ENCODE measurements at places on chromosomes 1 and 21. TPM values are rescaled to one million over a fixed set of nuclear protein-coding genes. Genes with fewer than 3 reads are reported as not detected.

GRCh38 chr1:86705665-86705985 lies 1.2 kb downstream of the SH3GLB1 start:
- DNase-seq = no peak
- H3K4me3 ChIP-seq = peak overlapping the region; percentile 92
- no peaks in the 10 kb centered on the region for H3K27me3 ChIP-seq
- H3K36me3 ChIP-seq = peaks cover 2% of the 10 kb centered on the region

FAAH gene
- 1.2 TPM for total RNA-seq

DNA sequence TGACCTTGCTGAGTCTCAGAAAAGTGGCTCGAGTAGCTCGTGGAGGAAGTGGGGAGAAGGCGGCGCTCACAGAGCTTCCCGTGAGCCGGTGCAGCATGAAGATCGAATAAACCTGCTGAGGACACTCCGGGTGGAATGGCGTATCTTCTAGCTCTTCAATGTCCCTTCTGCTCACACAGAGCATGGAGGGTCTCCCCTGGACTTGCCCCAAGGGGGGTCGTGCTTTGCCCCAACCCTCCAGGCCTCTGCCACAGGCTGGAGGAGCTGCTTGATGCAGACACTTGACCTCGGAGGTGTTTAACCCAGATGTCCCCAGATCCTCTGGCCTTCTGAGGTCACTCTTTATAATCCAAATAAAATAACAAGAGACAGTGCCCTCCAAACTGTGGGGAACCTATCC lies 2.2 kb upstream of the KRTAP10-12 start:
- no peaks in the 10 kb centered on the region for H3K4me1 ChIP-seq
- H3K27ac ChIP-seq = no peak overlapping the region
- no peak for DNase-seq

PERM1 gene
- 0.20 TPM for total RNA-seq

GLIS1 gene
- total RNA-seq = not detected

DNA sequence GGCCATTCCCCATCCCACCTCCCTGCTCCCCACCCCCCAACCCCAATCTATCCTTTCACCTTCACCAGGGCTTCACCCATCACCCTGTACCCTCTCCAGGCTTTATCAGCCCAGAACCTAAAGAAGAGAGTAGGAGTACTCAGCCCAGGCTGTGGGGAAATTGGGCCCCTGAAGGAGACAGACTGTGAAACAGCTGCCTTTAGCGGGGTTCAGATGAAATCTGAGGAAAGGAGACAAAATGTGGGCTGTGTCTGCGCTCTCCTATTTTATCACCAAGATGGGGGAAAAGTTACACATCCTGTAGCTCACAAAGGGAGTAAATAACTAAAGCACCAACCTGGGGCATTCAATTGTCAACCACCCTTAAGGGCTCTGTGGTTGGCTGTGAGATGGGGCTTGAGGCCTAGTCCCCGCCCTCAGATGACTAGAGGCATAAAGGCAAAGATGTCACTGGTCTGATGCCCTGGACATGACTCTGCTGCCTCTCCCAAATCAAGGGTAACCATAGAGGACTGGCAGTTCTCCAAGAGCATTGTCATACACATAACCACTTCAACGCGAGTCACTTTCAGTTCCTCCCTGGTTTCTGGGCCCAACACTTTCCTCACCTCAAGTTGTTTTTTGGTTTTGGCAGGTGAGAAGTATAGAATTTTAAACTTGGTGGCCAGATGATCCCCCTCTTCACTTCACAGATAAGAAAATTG lies 30.0 kb downstream of the SLC27A3 start:
- no peak overlapping the region for H3K27ac ChIP-seq
- peaks cover 8% of the 10 kb centered on the region for H3K4me1 ChIP-seq
- peaks cover 27% of the 10 kb centered on the region for H3K36me3 ChIP-seq
- H3K27me3 ChIP-seq = no peaks in the 10 kb centered on the region
- no peak overlapping the region for H3K4me3 ChIP-seq

WDR4 gene
- 20.8 TPM for total RNA-seq

MSH4 gene
- 0.34 TPM for total RNA-seq

- no peaks in the 10 kb centered on the region for H3K36me3 ChIP-seq
- DNase-seq = no peak
- no peak overlapping the region for H3K27ac ChIP-seq
- no peaks in the 10 kb centered on the region for H3K27me3 ChIP-seq
- no peak overlapping the region for H3K4me3 ChIP-seq
Observed at GRCh38 chr21:9767592-9768375, 753.6 kb upstream of the TPTE start.

RUNX3 gene
- 2.5 TPM for total RNA-seq

GRCh38 chr21:46059195-46059594 lies 38.7 kb upstream of the COL6A2 start:
- no peak for DNase-seq
- peak overlapping the region; percentile 21 for H3K27ac ChIP-seq
- peaks cover 41% of the 10 kb centered on the region for H3K4me1 ChIP-seq
- H3K4me3 ChIP-seq = no peak overlapping the region
- H3K27me3 ChIP-seq = no peaks in the 10 kb centered on the region
- no peaks in the 10 kb centered on the region for H3K36me3 ChIP-seq

DNA sequence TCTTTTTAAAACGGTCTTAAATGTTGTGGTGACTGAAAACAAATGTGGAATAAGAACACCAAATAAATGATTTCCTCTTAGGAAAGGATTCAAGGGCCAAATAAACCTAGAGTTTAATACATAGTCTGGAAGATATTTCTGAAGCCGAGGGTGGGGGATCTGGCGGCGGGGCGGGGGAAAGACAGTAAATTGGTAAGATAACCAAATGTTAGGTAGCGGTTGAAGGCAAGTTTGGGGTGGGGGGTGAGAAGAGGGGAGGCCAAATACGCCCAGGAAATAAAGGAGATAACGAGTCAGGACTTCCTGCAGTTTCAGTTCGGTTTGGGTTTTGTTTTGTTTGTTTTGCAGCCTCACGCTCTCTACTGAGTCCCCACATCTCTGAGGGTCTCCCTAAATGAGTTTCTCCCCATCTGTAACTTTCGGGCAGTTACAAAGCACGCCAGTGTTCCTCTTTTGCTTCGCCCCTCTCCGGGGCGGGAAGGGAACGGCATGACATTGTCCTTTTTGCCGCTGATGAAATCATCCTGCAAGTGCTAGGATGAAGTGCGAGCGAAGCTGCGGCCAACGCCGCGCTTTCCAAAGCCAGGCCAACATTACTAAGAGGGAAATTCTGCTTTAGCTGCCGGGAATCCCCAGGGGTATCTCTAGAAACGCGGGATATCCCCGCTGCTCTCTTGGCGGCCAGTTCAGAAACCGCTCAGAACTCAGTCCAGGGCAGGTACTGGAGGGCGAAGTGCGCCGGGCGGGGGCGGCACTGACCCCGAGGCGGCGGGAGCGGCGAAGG lies 844 bp downstream of the NIBAN1 start:
- H3K27me3 ChIP-seq = peaks cover 4% of the 10 kb centered on the region
- DNase-seq = peak; percentile 42
- peak overlapping the region; percentile 76 for H3K4me3 ChIP-seq
- no peaks in the 10 kb centered on the region for H3K36me3 ChIP-seq

DNA sequence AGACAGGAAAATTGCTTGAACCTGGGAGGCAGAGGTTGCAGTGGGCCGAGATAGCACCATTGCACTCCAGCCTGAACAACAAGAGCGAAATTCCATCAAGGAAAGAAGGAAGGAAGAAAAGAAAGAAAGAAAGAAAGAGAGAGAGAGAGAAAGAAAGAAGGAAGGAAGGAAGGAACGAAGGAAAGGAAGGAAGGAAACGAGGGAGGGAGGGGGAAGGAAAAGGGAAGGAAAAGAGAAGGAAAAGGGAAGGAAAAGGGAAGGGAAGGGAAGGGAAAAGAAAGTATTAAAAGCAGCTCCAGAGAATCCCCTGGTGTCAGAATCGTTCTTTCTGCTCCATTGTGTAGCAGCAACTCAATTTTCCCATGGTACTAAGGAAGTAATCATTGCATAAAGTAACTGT lies 19.2 kb upstream of the ZSWIM5 start:
- H3K27me3 ChIP-seq = no peaks in the 10 kb centered on the region
- no peaks in the 10 kb centered on the region for H3K36me3 ChIP-seq
- no peak for DNase-seq
- no peaks in the 10 kb centered on the region for H3K4me1 ChIP-seq

- no peak overlapping the region for H3K27ac ChIP-seq
- no peaks in the 10 kb centered on the region for H3K36me3 ChIP-seq
- no peak for DNase-seq
- peaks cover 17% of the 10 kb centered on the region for H3K27me3 ChIP-seq
- peaks cover 20% of the 10 kb centered on the region for H3K4me1 ChIP-seq
Observed at GRCh38 chr1:46516200-46516950, 26.7 kb downstream of the DMBX1 start.

FAM151A gene
- not detected for total RNA-seq

DNA sequence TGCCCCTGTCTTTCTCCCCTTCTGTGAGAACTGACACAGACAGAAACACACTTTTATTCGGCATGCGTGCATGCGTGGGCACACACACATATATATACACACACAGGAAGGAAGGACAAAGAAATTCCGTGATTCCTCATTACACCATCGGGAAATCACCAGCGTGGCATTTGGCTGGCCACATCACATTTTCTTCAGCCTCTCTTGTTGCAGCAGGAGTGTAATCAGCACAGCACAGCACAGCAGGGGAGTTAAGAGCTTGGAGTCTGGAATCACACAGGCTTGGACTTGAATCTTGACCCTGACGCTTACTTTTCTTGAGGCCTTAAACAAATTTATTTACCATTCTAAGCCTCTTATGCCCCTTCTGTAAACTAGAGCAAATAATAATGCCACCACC lies 45.3 kb upstream of the EPHA8 start:
- no peaks in the 10 kb centered on the region for H3K4me1 ChIP-seq
- H3K36me3 ChIP-seq = peaks cover 45% of the 10 kb centered on the region
- H3K27ac ChIP-seq = no peak overlapping the region
- no peak overlapping the region for H3K4me3 ChIP-seq

TPTE gene
- total RNA-seq = not detected

DNA sequence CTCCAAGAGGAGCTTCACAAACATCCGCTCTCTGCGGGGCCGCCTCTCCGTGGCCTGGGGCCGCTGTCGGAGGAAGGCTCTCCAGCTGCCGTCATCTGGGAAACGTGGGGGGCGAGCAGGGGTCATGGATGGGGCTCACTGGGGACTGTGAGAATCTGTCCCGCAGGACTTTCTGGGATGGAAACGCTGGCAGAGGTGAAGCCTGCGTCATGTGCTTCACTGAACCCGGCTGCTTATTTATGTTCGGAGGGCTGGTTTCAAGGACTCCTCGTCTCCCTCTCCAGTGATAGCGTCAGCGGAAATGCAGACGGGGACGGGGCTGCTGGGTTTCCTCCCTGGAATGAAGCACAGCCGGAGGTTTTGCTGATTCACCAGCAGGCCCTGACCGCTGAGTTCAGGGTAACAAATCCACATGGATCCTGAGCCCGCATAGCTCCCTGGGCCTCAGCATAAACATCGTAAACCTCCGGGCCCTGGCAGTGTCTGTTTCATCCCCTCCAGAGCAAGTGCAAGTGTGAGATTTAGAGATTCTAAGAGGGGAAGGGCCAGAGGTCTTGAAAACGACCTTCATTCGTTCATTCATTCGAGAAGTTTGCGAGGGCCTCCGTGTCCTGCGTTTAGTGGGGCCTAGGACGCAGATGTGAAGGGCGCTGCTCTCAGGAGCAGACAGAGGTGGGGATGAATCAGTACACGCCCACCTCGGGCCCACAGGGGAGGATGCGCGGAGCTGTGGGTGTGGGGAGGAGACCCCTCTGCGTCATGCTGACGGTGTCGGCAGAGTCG lies 7.0 kb upstream of the POFUT2 start:
- H3K4me1 ChIP-seq = peaks cover 49% of the 10 kb centered on the region
- peak overlapping the region; percentile 6 for H3K4me3 ChIP-seq
- no peaks in the 10 kb centered on the region for H3K36me3 ChIP-seq
- H3K27me3 ChIP-seq = no peaks in the 10 kb centered on the region
- peak overlapping the region; percentile 98 for H3K27ac ChIP-seq

DNA sequence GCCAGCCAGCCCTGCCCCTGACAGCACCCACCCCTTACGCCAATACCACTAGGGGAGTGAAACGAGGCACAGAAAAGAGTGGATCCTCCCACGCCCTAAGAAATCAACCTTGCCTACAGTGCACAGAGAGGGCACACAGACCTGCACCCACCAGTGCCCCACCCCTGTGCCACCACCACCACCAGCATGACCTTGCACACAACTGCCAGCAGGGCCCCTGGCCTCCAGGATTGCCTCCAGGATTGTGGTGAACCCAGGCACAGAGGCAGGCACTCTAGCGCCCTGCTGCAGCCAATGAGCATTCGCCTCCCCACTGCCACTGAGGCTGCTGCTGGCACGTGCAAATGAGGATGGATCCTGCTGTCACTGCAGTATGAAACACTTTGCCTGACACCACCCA lies 23.5 kb upstream of the SGIP1 start:
- no peaks in the 10 kb centered on the region for H3K4me1 ChIP-seq
- DNase-seq = no peak
- no peak overlapping the region for H3K4me3 ChIP-seq
- no peak overlapping the region for H3K27ac ChIP-seq

FAM3B gene
- not detected for total RNA-seq

DNA sequence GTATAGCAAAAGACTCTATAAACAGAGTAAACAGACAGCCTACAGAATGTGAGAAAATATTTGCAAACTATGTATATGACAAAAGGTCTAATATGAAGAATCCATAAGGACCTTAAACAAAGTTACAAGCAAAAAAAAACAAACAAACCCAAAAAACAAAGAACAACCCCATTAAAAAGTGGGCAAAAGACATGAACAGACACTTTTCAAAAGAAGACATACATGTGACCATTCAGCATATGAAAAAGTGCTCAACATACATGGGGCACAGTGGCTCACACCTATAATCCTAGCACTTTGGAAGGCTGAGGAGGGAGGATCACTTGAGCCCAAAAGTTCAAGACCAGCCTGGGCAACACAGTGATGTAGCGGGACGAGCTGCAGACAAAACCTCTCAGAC lies 17.9 kb upstream of the OR2B11 start:
- no peaks in the 10 kb centered on the region for H3K4me1 ChIP-seq
- H3K36me3 ChIP-seq = no peaks in the 10 kb centered on the region
- no peak overlapping the region for H3K27ac ChIP-seq
- no peak overlapping the region for H3K4me3 ChIP-seq
- no peaks in the 10 kb centered on the region for H3K27me3 ChIP-seq

DNA sequence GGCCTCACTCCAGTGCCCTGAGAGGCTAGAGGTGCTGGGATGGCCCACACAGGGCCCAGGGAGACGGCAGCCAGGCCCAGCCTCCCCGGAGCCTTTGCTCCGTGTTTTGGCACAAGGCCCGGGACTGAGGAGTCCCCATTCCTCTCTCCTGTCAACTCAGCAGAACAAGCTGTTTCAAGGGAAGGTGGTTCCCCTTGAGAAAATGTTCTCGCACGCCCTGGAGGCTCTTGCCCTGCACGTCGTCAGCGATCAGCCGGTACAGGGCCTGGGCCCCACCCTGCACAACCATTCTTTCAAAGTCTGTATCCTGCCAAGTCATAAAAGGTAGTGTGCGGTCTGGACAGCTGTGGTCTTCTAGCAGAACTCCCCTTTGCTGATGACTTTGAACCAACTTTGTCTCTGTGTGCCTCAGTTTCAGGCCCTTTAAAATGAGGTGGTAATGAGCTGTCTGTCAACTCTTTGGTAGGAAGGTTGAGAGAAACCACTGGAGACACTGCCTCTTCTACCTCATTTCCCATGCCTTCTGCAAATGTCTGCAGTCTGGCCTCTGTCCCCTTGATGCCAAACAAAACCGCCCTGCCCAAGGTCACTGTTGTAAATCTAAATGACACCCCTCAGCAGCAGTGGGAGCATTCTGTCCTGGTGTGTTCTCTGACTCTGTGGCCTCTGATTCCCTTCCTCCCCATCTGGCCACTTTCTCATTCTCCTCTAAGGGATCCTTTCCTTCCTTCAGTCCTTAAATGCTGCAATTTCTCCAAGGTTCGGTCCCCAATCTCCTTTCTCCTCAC lies 138.6 kb upstream of the JUN start:
- H3K27me3 ChIP-seq = no peaks in the 10 kb centered on the region
- H3K4me3 ChIP-seq = no peak overlapping the region
- no peaks in the 10 kb centered on the region for H3K36me3 ChIP-seq
- H3K27ac ChIP-seq = no peak overlapping the region
- peak; percentile 27 for DNase-seq

SLAMF8 gene
- total RNA-seq = 1.7 TPM
